ENCODE measurements at places on chromosomes 1 and 21.

GRCh38 chr1:155083865-155084721 lies 5.5 kb downstream of the EFNA3 start:
- no peak for DNase-seq

DNA sequence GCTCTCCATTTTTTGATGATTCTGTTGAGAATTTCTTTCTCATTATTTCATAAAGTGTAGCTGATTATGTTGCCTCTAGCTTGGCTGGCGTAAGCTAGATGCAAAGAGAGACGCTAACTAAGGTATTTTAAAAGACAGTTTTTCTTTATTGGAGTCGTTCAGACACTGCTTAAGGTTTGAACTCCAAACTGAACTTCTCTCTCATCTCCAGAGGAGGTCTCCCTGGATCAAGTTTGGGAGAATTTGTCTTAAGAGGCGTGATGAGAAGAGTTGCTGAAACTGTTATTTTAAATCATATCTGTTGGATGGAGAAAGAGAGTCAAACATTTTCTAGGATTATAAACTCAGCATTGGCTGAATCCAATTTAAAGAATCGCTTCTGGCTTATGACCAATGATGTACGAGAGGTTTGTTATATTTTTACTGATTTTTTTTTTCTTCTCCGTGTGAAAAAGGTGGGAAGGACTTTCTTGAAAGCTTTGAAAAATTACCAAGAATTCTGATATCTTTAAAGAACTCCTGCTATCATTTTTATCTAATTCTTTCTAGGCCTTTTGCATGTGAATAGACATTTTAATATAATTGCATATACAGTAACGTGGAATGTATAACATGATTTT lies 34.0 kb downstream of the MAP3K7CL start:
- no peak for DNase-seq

GRCh38 chr1:167492481-167492910 lies 25.8 kb downstream of the CD247 start:
- DNase-seq: peak; percentile 18

DNA sequence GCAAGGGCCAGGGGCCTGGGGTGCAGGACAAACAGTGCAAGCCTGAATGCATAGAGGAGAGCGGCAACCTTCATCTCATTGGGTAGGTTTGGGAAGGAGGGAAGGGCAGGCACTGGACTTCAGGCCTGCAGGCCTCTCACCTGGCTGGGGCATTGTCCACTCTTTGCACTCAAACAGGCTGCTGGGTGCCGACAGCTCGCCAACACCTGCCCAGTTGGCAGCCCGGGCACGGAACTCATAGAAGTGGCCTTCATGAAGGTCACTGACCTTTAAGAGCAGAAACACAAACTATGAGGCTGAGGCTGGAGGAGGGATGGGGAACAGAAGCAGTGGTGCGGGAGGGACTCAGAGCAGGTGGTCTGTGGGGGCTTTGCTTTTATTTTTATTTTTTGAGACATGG lies 30.7 kb downstream of the MYOM3 start:
- no peak for DNase-seq

- no peak for DNase-seq
Observed at GRCh38 chr1:64112281-64112680, 91.1 kb upstream of the UBE2U start.

DNA sequence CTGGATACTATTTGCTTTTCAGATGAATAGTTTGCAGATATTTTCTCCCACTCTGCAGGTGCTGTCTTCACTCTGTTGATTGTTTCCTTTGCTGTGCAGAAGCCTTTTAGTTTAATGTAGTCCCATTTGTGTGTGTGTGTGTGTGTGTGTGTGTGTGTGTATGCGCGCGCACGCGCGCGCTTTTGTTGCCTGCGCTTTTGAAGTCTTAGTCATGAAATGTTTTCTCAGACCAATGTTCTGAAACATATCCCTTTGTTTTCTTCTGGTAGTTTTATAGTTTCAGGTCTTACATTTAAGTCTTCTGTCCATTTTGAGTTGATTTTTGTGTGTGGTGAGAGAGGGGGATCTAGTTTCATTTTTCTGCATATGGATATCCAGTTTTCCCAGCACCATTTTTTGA lies 63.5 kb downstream of the XPR1 start:
- no peak for DNase-seq

DNA sequence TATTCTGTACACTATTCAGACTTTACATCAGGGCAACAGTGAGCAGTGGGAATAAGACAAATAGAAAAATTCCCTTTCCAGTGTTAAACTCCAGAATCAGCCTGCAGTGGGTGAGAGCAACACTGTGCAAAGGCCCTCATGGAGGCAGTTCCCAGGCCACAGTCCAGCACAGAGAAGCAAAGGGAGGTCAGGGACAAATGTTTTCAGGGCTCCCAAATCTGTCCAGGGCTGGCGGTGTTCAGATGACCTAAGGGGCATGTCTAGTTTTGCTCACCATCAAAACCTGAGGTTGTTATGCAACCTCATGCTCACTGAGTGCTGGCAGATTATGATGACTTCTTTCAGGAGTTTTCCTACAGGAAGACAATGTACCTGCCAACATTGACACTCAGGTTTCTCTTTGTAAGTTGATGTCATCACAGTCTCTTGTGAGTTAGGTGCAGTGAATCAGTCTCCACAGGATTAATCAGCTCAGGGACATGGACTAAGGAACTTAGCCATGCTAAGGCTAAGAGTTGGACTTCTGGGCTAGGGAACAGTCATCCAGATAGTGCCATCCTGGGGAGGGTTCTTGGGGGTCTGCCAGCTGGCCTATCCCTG lies 3.6 kb upstream of the LCE5A start:
- no peak for DNase-seq

Data from T-helper 9 cell (primary cell).